Germinal center (tissue), 1 donor: ENCODE measurements at places on chromosomes 4 and X.

- no peak for DNase-seq
Measured at GRCh38 chr4:145279122-145279960, 99.0 kb upstream of the OTUD4 start.

GRCh38 chr4:187139141-187139540 lies 415.5 kb upstream of the FAT1 start:
- DNase-seq, result no peak

- no peak for DNase-seq
Measured at GRCh38 chrX:64334467-64334866, 60.8 kb downstream of the MTMR8 start.

- DNase-seq, result no peak
Measured at GRCh38 chr4:2087170-2087569, 28.0 kb downstream of the NAT8L start.

DNA sequence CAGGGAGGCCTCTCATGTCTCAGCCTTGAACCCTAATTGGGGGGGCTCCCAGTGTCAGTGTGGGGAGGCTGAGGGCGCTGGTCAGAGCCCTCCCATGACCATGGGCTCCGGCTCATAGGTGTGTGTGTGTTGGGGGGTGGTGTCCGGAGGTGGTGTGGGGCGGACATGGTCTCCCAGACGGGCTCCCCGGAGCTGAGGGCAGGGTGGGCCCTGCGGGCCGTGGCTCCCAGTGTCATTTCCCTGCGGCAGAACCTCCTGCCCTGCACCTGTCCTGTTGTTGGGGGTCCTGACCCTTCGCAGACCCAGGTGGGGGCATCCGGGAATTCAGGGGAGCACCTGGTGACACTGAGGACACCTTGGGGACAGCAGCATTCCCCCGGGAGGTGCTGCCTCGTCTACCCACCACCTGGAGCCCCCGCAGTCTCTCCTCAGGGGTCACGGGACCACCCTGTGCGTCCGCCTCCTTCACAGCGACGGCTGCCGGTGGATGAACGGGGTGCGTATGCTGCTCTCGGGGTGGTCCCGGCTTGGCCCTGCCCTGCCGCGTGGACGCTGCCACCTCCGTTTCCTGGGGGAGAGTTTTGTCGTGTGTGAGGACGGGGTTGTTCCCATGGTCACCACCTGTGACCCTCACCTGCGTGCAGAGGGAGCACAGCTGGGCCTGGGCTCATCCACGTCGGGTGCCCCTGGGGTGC lies 14.5 kb upstream of the GTPBP6 start:
- DNase-seq, result no peak
